AG09309 (cell line): ENCODE measurements at places on chromosomes 16 and 17.

DNA sequence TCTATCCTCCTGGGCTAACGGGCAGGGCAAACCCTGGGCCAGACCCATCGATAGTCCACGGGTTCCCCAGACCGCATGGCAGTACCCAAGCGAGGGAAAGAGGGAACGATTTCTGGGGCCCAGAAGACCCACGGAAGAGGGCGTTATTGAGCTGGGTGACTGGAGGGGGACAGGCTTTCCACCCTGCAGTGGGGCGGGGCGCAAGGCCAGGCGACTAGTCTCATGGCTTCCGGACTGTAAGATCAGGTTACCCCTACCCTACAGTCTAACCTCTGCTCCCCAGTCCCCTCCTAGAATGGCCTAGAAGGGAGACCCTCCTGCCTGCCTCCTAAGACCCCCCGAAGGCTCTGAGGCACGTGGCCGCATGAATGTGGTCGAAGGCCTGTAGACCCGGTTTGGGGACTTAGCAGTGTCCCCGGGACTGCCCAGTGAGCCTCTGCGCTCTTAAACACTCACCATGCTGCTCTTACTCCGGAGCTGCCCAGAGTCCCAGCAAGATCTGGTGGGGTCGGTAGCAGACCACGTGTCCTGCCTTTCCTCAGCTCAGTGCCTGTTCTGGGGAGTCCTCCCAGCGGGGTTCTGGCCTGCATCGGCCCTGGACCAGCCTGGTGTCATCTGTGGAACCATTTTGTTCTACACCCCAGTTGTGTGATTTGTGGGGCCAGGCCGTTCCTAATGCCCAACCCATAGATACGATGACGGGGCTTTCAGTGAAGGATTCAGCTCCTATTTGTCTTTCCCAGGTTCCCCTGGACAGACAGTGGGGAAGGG, 13.2 kb upstream of the AURKB start:
- DNase-seq: no peak

- DNase-seq: no peak
Measured at GRCh38 chr17:63998050-63998720, at the start of gene PRR29. TSS of gene PRR29 (plus strand) at chr17:63998351. CDS start at chr17:63998365, 14 bp downstream.

GRCh38 chr16:8814095-8814806, 16.6 kb downstream of the PMM2 start:
- no peak for DNase-seq

GRCh38 chr16:76059186-76059585, 218.0 kb upstream of the CNTNAP4 start:
- DNase-seq: no peak

DNA sequence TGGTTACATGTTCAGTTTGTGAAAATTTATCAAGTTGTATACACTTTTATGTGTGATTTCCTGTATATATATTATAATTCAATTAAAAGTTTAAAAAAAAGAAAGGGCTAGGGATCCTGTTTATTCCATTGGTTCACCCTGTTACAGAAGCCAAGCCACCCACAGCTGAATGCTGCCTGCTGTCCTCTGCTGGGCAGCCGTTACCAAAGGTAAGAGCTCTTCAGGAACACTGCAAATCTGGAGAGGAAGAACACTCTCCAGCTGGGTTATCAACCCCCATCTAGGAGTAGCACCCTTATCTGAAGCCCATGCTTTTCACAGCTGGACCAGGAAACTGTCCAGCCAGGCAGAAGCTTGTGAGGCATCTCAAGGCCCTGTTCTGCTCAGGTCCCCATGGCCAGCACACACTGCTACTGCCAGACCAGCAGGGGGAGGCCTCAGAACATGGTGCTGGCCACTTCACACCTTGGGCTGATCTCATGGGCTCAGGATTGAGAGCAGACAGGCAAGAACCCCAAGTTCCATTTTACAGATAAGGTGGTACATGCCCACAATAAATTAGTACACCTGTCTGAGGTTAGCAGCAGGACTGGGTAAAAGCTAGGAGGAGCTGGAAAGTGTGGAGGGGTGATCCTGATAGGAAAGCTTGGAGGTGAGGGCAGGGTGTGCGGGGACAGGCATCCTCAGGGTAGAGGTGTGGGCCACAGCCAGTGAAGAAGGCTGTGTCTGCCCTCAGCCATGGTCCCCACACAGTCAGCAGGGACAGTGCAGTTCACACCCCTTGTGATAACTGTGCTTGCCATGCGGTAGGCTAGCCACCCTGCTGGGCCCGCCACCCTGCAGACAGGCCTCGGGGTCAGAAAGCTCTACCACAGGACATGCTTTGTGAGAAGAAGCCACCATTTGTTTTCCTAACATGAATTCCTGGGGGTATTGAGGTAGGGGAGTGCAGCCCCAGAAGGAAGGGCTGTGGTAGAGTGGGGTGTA, 54.3 kb upstream of the SREBF1 start:
- peak; percentile 42 for DNase-seq

GRCh38 chr17:64778240-64779097, 116.4 kb upstream of the SMURF2 start:
- no peak for DNase-seq

GRCh38 chr17:82400830-82401229, 17.3 kb upstream of the HEXD start:
- no peak for DNase-seq

DNA sequence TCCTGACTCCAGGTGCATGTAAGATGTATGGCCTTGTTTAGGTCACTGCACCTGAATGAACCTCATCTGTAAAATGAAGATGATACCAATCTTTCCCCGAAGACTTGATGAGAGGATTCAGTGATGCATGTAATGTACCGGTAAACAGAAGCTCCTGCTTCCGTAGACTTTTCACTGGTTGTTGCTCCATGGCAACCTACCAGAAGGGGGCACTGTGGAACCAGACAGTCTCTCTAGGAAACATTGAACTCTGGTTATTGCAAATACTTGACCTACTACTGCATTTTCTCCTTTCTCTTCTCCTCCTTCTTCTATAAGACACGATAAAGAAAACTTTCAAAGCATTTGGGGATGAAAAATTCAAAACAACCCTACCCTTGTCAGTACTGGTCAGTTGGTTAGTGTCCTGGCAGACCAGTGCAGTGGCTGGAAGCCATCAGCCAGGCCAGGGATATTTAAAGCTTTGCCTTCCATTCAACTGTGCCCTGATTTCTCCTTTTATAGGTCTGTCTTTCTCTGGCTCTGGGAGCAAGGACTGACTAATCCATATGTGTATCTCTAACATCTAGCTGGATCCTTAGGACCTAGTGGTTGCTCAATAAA, 667.4 kb upstream of the SALL1 start:
- DNase-seq: no peak

DNA sequence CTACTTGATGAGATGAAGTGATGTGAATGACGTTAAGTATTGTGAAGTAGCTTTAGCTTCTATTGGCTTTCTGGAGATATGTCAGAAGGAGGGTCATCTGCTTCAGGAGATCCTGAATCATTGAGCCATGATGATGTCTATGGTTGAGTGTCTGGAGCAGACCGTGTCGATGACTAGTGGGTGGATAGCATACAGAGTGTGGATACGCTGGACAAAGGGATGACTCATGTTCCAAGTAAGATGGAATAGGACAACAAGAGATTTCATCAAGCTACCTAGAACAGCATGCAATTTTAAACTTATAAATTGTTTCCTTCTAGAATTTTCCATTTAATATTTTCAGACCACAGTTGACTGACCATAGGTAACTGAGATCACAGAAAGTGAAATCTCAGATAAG, 116.1 kb upstream of the RBBP6 start:
- DNase-seq: no peak

GRCh38 chr16:4115949-4116318, 308 bp downstream of the ADCY9 start:
- no peak for DNase-seq
